ENCODE measurements at places on chromosomes 5 and 9.

- no peak overlapping the region for H3K27ac ChIP-seq
- no peaks in the 10 kb centered on the region for H3K36me3 ChIP-seq
- peaks cover 19% of the 10 kb centered on the region for H3K27me3 ChIP-seq
- no peak overlapping the region for H3K4me3 ChIP-seq
Measured at GRCh38 chr5:154466671-154467070, 11.4 kb downstream of the HAND1 start.

DNA sequence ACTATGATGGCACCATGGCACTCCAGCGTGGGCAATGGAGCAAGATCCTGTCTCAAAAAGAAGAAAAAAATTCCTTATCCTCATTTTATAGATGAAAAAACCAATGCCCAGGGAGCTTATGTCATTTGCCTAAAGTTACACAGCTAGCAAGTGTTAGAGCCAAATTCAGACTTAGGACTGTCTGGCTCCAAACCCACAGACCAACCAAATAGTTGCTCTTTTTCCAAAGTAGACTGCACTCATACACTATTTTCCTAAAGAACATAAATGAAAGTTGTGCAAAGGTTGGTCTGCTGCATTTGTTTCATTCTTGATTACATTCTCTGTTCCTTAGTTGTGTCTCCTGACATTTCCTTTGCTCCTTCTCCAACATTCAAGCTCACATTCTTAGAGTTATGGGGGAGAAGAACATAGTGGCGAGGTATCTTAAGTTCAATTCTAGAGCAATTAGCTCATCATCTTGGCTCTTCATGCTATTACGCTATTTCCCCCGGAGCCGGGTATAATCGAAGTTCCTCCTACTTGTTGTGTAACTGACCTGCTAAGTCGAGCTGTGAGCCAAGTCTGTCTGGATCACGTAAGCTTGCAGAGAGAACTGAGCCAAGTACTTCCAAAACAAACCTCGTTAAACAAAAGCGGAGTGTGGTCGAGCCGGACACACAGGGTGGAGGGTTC, 138.3 kb downstream of the RFK start:
- no peak overlapping the region for H3K4me3 ChIP-seq
- no peak for DNase-seq
- H3K4me1 ChIP-seq: no peaks in the 10 kb centered on the region
- H3K36me3 ChIP-seq: no peaks in the 10 kb centered on the region
- no peak overlapping the region for H3K27ac ChIP-seq

DNA sequence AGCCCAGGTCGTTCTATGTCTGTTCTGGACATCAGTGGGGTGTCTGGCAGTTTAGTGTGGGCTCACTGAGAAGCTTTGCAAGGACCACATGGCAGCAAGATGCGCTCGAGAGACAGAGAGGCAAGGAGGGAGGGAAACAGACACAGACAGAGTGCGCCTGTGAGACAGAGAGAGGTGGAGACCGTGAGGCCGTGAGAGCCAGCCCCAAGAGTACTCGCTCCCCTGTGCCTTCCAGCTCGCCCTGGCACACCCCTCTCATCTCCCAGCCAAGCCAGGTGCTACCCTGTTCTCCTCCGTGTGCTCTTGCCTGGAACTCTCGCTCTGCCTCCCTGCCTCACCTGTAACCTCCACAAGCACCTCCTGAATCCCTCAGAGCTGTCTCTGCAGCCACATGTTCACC, 106.8 kb downstream of the EHMT1 start:
- DNase-seq: no peak
- no peak overlapping the region for H3K4me3 ChIP-seq
- peaks cover 31% of the 10 kb centered on the region for H3K4me1 ChIP-seq
- H3K27ac ChIP-seq: no peak overlapping the region
- H3K36me3 ChIP-seq: peaks cover 23% of the 10 kb centered on the region

DNA sequence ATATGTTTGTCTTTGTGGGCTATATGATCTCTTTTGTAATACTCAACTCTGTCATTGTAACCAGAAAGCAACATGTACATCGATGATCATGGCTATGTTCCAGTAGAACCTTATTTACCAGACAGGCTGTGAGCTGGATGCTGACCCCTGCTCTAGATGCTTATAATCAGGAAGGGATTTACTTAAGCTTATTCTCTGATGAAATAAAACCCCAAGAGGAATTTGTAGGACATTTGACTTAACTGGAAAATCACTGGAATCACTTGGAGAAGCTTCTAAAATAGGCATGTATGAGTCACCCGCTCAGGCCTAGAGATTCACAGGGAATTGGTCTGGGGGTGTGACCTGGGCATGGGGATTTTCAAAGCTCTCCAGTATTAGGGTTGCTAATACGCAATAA, 285.8 kb upstream of the ZNF608 start:
- H3K4me1 ChIP-seq: no peaks in the 10 kb centered on the region
- DNase-seq: no peak
- H3K27me3 ChIP-seq: no peaks in the 10 kb centered on the region
- no peak overlapping the region for H3K27ac ChIP-seq
- no peak overlapping the region for H3K4me3 ChIP-seq
- H3K36me3 ChIP-seq: no peaks in the 10 kb centered on the region

Data from CD4-positive, CD25-positive, alpha-beta regulatory T cell (primary cell).